ENCODE measurements at places on chromosomes 4 and X. TPM values are rescaled to one million over a fixed set of nuclear protein-coding genes. Genes with fewer than 3 reads are reported as not detected.
A peak's percentile ranks its signal among the peaks of the same experiment; 100 is the strongest.

The ABLIM2 gene
- polyA plus RNA-seq, result 6.5 TPM

The UGT2B15 gene
- polyA plus RNA-seq, result 0.08 TPM

GRCh38 chrX:134990801-134991481 is at the start of gene SMIM10:
Gene SMIM10, plus strand, starts transcription at chrX:134990991. Its CDS starts 105 bp downstream, at chrX:134991096.
- peak; percentile 16 for DNase-seq

The ATP1B4 gene
- 0.04 TPM for polyA plus RNA-seq

The PRKX gene
- polyA plus RNA-seq, result 19.9 TPM

The PDHA2 gene
- not detected for polyA plus RNA-seq

The HSFX1 gene
- polyA plus RNA-seq, result 1.8 TPM

Data from left renal cortex interstitium (tissue), 4 donors.